ENCODE measurements at places on chromosomes 7 and 10.

DNA sequence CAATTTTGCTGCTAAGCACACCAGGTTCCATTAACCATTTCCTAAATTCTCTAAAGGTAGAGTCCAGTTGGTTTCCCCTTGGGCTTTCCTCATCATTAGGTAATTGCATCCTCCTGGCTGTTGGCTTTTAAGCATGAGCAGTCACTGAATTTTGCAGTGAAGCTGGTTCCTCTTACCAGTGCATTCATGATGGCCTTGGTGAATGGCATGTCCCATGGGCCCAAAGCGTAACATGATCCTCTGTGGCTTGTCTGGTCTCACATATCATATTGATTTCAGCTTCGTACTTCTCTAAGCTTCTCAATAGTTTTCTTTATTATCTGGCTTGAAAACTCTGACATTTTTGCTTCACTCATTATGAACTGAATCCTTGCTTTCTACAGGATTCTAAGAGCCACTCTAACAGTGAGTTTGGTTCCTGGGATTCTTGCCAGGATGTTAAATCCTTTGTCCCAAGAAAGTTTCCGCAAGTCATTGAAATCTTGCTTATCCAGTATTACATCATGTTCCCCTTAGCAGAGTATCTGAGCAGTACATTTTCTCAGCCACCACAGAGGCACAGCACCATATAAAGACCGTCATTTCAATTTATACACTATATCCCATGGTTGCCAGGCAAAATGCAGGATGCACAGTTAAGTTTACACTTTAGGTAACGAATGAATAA is 134.2 kb downstream of the PTN start:
- no peak for DNase-seq

- DNase-seq, result no peak
These were observed 38.3 kb upstream of the PTPN12 start for GRCh38 chr7:77498659-77499379.

DNA sequence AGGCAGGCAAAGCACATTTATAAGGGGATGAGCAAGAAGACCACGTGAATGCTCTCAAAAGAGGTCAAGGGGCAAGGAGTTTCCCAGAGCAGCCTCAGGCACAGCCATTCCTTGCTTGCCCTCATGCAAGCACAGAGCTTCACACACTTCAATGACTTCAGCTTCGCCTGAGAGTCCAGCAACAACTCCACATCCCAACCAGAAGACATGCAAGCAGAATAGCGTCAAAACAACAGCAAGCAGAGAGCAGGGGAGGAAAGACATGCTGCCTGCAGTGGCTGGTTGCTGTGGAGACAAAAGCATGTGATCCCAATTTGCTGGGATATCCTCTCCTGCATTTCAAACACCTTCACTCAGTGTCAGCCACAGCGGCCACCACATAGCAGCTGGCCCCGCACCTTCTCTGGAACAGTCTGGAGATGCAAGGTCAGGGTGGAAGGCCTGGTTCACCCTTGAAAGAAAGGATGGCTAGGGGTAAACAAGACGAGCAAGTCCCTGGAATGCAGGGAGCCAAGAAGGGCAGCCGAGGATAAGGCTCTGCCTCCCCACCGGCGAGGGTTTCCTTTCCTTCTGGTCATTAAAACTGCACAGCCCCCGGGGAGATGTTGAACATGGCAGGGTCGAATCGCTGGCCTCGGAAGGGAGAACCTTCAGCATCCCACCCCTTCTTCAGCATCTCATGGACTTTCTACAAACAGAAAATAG is 60.2 kb upstream of the CAMK2B start:
- DNase-seq, result no peak

GRCh38 chr7:29641651-29642050 is 78.0 kb downstream of the PRR15 start:
- DNase-seq, result no peak

- DNase-seq, result no peak
These were observed 499.4 kb downstream of the AUTS2 start for GRCh38 chr7:70097645-70098044.

- DNase-seq, result no peak
These were observed 7.1 kb downstream of the ZNF736 start for GRCh38 chr7:64320547-64321513.

GRCh38 chr7:29812185-29812876 is 6.0 kb downstream of the WIPF3 start:
- DNase-seq, result no peak

DNA sequence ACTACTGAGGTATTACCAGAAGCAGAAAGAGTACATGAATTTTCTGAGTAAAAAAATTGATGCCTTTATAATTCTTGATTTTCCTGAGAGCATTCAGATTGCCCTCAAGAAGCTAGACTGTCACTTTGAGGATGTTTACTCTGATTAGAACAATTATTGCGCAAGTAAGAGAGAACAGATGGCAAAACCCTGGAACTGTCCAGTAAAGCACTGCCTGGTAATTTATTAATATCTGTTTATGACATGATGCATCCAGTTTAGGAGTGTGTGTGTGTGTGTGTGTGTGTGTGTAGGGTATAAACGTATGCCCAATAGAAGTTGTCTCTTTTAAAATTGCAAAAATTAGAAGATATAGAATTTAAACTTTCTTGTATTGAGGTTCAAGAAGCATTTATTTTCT is 379.7 kb downstream of the PHTF2 start:
- no peak for DNase-seq

GRCh38 chr10:125332548-125333208 is 172.3 kb upstream of the CTBP2 start:
- DNase-seq, result no peak

DNA sequence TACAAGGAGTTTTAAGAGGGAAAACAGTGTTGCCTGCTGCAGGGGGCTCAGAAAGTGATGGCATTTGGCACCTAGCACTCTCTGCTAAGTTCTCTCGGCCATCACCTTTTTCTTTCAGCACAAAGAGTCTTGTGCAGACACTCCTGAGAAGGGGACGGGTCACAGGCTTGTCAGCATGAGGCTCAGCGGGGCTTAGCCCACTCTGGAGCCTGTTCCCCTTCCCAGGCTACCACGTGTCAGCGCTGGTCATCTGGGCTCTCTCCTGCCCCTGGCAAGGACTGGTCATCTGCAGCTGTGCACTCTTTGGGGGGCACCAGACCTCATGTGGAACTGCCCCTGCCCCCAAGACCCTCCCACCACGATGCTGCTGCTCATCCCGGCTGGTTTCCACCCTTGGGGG is 152.1 kb upstream of the MKI67 start:
- DNase-seq, result no peak

DNA sequence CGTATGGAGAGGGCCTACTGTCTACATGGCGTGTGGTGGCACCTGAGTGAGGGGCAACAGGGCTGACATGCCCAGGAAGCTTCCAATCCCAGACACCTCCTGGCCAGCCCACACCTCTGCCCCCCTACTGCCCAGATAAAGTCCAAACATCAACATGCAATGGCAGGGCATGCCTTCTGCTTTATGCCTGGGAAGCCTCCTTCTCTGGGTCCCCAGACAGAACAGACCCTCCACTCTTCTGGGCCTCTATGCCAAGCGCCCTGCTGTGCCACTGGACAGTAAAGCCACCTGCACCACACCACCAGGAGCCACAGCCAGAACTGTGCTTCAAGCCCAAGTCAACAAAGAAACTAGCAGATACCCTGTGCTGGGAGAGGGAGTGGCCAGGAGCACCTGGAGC is 12.5 kb downstream of the TMEM72 start:
- no peak for DNase-seq
